Purkinje cell (primary cell): ENCODE measurements at places on chromosomes 2 and 18. TPM values are rescaled to one million over a fixed set of nuclear protein-coding genes. Genes with fewer than 3 reads are reported as not detected.

The ZAP70 gene
- not detected in 2 replicates for polyA plus RNA-seq

The NAT8 gene
- 2.2 TPM in 1 of 2 replicates, not detected in the other for polyA plus RNA-seq

The CTNNA2 gene
- 22.3 and 26.9 TPM in 2 replicates for polyA plus RNA-seq

The TOGARAM2 gene
- 2.6 and 2.9 TPM in 2 replicates for polyA plus RNA-seq

The UGT1A5 gene
- not detected in 2 replicates for polyA plus RNA-seq

The TMEM163 gene
- polyA plus RNA-seq = 1.6 and 3.3 TPM in 2 replicates

The FRZB gene
- 2.3 and 3.0 TPM in 2 replicates for polyA plus RNA-seq

The STEAP3 gene
- not detected in 2 replicates for polyA plus RNA-seq

The GALR1 gene
- 0.32 TPM in 1 of 2 replicates, not detected in the other for polyA plus RNA-seq

The ALPP gene
- polyA plus RNA-seq = not detected in 2 replicates

The STPG4 gene
- 0.56 TPM in 1 of 2 replicates, not detected in the other for polyA plus RNA-seq

The MATN3 gene
- polyA plus RNA-seq = 0.65 TPM in 1 of 2 replicates, not detected in the other

The NPC1 gene
- 7.5 and 9.1 TPM in 2 replicates for polyA plus RNA-seq

The IL36RN gene
- polyA plus RNA-seq = not detected in 2 replicates

The SERPINE2 gene
- polyA plus RNA-seq = 84.4 and 104 TPM in 2 replicates

The EML6 gene
- polyA plus RNA-seq = 7.3 and 17.7 TPM in 2 replicates

The LHCGR gene
- polyA plus RNA-seq = not detected in 2 replicates

The RFTN2 gene
- polyA plus RNA-seq = 13.5 and 21.6 TPM in 2 replicates

The DSG1 gene
- 0.74 TPM in 1 of 2 replicates, not detected in the other for polyA plus RNA-seq
